ENCODE measurements at places on chromosomes 1 and 21.

DNA sequence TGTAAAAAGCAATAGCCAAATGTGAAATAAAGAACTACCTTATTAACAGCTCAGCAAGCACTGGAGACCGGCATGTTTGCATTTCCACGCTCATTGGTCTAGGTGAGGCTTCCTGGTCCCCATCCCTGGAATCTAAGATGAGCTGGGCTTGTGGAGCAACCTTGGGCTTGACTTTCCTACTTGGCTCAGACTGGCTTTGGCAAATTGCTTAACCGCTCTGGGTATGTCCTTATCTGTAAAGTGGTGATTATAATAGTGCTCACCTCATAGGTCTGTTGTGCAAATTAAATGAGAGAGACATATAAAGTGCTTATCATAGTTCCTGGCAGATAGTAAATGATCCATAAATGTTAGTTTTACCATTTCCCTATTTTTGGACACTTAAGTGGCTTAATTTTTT, 49.4 kb upstream of the CACNA1E start:
- DNase-seq, result no peak

- DNase-seq, result no peak
Observed at GRCh38 chr1:84754386-84754703, 64.1 kb upstream of the SSX2IP start.

- no peak for DNase-seq
Observed at GRCh38 chr1:204089044-204089751, 16.3 kb downstream of the SOX13 start.

DNA sequence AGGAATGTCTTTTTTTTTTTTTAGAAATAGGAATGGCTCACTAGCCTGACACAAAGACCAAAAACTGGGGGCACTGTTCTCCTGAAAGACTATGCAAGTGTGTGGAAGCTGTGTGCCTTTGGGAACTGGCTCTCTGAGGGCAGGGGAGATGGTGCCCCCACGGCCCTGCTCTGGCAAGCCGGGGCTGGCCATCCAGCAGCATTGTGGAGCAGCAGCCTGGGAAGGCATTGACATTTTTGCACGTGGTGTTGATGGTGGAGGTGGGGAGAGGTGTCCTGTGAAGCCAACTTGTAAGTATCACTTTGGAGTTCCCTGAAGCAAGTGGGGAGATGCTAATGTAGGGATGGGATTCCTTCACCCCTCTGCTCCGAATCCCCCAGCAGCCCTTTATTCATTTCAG, 460.1 kb downstream of the RPS6KC1 start:
- DNase-seq, result no peak

- DNase-seq, result no peak
Observed at GRCh38 chr21:45786660-45787059, 143.1 kb downstream of the PCBP3 start.

DNA sequence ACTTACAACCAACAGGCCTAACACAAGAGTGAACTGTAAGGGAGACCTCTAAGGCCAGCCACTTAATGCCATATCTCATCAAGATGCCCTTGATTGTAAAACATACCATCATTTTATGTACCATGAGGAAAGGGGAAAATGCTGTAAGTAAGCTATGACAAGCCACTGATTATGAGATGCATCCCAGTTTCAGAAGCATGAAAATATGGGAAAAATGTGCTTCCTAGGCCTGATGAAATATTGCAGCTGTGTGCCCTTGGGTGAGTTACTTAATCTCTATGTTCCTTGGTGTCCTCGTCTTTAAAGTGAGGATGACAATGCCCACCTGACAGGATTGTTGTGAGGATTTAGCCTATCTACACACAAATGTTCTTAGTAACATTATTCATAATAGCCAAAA, 28.9 kb downstream of the H3-3A start:
- DNase-seq, result no peak

- no peak for DNase-seq
Observed at GRCh38 chr1:181135437-181135731, 46.9 kb downstream of the IER5 start.

DNA sequence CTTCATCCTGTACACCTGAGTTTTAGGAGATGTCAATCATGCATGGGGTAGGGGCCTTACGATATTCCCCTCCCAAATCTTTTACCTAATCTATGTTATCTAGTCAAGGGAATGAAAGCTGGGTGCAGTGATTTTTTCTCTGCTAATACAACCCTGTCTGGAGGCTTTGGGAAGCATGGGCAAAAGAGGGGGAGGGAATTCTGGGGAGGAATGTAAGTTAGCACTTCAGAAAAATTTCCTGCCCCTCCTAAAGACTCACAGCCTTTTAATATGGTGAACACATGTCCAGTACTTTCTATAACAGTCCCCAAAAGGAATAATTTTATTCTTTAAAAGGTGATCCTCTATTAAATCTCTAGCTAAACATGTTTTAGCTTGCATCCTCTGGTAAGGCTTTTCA, 25.6 kb upstream of the PRELP start:
- DNase-seq, result no peak

Data from epithelial cell of proximal tubule (primary cell).